ENCODE measurements at places on chromosomes 2 and 18. TPM values are rescaled to one million over a fixed set of nuclear protein-coding genes. Genes with fewer than 3 reads are reported as not detected.

Gene CRACDL
- total RNA-seq = 8.8 TPM

Gene MC4R
- not detected for total RNA-seq

DNA sequence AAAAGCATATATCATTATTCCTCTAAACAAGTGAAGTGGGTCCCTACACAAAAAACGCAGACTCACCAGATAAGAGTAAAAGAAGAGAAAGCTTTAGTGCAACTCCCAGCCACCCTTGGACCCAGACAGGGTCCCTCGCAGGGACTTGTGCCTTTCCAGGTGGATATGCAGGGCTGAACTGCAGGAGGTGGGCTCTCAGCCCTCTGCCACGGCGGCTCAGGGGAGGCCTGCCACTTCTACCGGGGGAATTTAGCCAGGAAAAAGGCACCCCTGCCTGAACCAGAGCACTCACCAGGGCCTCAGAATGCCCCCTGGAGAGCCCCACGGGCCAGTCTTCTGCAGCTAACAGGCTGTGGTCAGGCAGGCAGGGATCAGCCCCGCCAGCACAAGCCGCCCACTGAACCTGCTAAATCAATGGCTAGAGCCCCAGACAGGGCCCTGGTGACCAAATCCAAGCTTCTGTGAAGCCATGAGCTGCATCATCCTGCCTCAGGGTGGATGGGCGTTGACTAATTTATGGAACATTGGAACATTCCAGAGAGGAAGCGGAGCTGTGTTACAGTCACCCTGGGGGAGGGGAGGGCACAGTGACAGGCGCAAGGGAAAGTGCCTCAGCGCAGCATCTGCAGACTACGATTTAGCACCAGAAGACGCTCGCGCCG, 209.3 kb downstream of the EIPR1 start:
- DNase-seq = no peak

Gene MOCOS
- 4.4 TPM for total RNA-seq

DNA sequence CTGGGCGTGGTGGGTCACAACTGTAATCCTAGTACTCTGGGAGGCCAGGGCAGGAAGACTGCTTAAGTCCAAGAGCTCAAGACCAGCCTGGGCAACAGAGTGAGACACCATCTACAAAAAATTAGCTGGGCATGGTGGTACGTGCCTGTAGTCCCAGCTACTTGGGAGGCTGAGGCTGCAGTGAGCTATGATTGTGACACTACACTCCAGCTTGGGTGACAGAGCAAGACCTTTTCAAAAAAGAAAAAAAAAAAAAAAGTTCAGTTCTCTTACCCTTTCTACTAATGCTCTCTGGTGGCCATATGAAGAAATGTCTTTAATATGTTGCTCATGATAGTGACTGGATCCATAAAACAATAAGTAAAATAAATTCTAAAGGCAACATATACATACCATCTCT, 14.9 kb downstream of the TYW5 start:
- no peak for DNase-seq

- DNase-seq = no peak
Measured at GRCh38 chr18:76827205-76828200, 5.1 kb downstream of the ZNF236 start.

GRCh38 chr2:175884697-175885393, 117.2 kb downstream of the LNPK start:
- DNase-seq = no peak

All from esophagus squamous epithelium (tissue), 5 donors.